Cortex of kidney (tissue), 1 donor: ENCODE measurements at places on chromosomes 7 and 10.

GRCh38 chr7:21867816-21868575 is 77.7 kb downstream of the CDCA7L start:
- DNase-seq = no peak

- no peak for DNase-seq
Observed at GRCh38 chr10:129851941-129852640, 112.0 kb downstream of the EBF3 start.

DNA sequence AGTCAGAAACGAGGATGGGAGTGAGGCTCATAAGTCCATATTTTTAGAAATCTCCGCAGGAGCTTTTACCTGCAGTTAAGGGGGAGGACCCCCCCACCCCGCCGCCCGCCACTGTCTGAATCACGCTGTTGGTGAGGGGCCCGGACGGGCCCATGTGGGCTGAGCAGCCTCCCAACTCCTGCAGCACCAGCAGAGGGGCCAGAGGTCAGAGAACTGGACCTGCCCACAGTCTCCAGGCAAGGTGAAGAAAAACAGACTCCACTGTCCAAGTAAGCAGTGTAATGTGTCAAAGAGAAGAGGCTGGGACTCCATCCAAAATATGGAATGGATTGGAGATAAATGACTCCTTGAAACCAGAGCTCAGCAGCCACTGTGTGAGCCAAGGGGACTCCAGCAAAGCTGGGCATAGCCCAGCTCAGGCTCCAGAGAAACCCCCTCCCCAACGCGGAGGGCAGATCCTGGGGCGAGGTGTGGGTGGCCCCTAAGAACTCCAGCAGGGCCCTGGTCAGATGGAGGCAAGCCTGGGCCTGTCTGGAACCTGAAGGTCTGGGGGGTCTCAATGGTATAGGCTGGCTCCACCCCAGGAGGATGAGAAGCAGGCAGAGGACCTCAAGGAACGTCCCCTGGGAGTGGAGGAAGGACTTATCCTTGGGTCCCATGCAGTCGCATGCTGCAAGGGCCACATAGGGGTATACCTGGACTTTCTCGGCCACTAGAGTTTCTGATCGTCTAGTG is 128.5 kb upstream of the TNS3 start:
- no peak for DNase-seq

DNA sequence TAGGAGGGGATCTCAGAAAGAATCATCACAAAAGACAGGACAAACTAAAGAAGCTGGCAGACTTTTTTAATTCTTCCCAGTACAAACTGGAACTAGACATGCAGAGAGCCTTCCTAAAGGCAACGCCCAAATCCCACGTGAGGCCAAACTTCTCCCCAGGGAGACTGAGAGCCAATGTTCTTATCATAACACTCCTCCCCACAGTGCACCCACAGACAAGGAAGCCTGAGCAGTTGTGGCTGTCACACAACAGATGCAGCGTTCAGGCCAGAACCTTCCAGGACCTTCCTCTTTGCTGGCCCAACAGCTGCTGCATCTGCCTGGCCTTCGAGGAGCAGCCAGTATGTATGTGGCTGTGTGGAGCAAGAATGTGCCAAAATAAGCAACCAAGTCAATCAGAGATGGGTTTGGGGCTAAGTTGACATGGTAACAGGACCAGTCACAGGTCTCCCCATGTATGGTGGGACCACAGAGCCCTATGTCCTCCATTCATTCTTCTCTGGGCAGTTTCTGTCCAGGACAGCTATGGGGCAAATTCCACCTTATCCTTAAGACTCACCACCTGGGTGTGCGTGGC is 34.9 kb downstream of the SRPK2 start:
- DNase-seq = no peak

DNA sequence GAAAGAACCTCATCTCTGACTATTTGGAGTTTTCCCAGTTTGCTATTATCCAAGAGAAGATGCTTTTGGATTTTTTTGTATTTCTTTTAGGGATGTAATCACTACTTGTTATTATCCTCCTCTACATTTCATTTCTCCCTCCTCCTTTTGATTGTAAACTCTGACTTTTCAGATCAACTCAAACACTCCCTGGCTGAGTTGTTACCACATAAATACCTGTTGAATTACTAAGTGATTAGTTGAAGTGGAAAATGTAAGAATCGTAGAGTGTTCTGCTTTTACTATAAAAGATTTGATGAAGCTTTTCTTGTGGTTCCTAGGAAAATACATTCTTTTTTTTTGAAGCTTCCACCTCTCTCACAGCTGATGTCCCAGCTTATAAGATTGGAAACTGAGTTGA is 164.1 kb upstream of the C1GALT1 start:
- DNase-seq = no peak

GRCh38 chr10:100019787-100020141 is 10.0 kb upstream of the DNMBP start:
- DNase-seq = no peak

- no peak for DNase-seq
Observed at GRCh38 chr7:116455009-116455408, 44.5 kb upstream of the CAV2 start.
